Coronary artery (tissue), 2 donors: ENCODE measurements at places on chromosomes 7 and 10.

DNA sequence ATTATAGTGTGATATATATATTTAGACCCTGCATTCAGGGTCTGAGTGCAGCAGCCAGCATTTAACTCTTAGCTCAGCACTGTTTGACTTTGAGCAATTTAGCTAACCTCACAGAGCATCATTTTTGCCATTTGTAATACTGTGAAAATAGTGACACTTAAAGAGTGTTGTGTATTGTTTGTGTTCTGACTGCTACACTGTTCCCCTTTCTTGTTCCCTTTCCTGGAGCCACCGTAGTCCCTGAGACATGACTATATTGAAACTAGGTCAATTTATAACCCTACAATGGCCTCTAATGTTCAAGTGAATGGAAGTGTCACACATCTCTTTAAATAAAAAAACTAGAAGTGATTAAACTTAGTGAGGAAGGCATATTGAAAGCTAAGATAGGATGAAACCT lies 20.3 kb upstream of the CD36 start:
- no peak for DNase-seq

DNA sequence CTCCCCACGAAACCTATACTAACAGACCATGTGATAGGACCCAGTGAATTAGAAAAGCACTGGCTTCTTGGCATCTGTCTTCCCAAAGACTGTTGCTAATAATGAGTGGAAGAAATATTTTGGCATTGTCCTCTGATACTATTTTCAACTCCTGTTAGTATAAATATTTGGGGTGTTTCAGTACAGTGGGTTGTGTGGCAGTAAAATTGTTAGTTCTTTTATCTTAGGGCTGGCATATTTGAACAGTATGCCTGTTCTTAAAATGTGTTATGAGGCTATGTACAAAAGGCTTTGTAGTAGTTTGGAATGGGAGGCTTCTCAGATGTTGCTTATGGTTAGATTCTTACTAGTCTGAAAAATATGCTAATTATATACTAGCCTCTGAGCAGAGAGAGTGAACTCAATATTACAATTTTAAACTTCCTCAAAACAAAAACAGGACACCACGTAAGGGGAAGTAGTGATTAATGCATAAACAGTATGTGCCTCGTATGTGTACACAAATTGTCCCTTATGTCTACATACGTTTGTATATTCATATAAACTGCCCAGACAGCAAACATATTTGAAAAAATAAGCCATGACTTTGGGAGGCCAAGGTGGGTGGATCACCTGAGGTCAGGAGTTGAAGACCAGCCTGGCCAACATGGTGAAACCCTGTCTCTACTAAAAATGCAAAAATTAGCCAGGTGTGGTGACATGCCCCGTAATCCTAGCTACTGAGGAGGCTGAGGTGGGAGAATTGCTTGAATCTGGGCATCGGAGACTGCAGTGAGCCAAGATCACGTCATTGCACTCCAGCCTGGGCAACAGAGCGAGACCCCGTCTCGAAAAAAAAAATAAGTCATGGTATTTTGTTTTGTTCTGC lies 115.4 kb downstream of the ARID5B start:
- no peak for DNase-seq

DNA sequence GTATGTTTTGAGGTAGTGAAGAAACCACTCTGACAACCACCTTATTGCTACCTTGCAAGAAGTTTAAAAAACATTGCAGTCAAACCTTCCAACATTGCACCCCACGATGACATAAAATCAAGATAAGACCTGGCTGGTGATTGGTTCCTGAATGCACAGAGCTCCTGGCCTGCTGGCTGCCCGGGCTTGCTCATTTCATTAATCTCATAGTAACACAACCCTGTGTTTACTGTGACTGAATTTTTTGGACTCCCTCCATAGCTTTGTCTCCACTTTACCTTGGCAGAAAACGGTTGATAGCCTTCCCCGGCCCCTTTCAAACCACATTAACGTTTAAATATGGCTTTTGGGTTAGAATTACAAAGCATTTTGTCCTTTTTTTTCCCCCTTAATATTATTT lies 27.5 kb downstream of the VWA2 start:
- no peak for DNase-seq

DNA sequence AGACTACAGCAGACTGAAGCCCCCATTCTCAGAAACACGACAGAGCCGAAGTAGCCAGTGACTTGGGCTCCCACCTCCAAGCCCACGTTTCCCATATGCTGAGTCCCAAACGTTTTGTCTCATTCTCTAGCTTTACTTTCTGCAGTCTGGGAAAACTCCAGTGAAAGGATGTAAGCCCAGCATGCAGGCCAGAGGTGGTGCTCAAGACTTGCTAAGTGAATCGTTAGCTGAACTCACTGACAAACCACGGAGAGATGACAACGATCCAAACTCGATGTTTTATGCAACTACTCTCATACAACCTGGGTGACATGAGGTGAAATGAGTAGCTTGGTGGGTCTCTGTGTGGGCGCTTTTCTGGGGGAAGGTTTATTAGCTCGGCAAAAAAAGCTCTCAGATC lies 731.8 kb downstream of the SUGCT start:
- DNase-seq = no peak

DNA sequence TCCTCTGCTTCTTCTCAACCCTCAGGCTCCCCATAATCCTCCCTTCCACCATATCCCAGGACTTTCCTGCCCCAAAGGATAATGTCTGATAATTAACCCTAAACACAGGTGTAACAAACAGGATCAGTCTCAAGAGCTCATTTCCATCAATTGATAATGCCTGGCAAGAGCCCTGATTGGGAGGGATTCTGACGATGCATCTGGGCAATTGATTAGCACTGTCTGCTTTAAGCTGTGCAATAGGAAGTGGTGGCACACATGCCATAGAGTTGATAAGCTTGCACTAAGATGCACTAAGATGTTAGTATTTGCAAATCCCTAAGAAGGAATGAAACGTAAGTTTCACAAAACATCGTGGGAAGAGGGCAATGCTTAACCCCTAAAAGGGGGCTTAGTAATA lies 27.4 kb upstream of the EGR2 start:
- DNase-seq = no peak

GRCh38 chr7:244974-245373 lies 45.0 kb upstream of the FOXL3 start:
- no peak for DNase-seq

DNA sequence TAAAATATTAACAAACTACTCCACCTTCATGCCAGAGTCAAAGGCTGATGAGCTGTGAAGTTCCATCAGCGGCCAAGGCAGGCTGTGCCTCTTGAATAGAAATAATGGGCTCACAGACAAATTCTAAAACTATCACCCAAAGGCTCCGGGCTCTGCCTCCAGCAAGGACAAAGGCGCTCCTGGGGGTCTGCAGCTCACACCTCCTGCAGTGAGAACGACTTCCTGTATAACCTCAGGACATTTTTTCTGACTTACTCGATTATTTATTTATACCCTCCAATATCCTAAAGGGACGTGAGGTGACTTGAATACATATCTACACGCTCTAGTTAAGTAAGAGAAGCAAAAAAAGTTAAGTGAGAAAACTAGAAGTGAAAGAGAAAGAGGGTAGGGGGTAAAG lies 500.7 kb downstream of the CCSER2 start:
- DNase-seq = no peak

DNA sequence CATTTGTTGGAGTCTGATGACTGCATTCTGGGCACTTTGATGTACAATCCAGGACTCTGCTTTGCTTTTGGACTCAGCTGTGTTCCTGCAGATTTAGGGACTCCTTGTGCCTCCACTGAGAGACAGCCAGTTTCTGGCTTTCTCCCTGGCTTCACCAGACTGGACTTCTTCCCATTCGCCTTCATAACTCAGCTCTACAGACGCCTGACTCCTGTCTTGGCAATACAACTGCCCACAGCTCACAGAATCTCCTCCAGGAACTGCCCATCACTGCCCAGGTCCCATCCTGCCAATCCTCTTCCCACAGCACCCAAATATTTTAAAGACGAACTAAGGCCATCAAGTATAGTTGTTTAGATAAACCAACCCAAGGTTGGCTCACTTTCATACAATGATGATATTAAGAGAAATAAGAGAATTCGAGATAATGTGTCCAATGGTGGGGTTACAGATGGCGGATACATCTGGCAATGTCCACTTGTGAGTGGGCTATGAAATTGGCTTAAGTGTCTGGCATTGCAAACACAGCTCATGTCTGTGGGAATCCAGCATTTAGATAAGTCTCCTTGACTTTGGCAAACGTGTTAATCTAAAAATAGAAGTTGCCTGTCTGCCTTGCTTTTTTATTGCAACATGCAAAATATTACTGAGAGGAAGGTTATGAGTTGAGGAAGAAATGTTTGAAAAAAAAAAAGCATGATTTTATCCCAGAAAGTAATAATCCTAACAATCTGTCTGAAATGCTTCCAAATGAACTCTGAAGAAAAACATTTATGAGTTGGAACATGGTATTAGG lies 95.1 kb downstream of the ITGA8 start:
- DNase-seq = peak; percentile 77

- no peak for DNase-seq
Measured at GRCh38 chr10:72122221-72122620, 33.9 kb upstream of the SPOCK2 start.

- DNase-seq = no peak
Measured at GRCh38 chr7:7157177-7157886, 25.0 kb upstream of the C1GALT1 start.

- DNase-seq = no peak
Measured at GRCh38 chr7:24652251-24652939, 79.1 kb downstream of the PALS2 start.

- DNase-seq = no peak
Measured at GRCh38 chr7:106486331-106486730, 174.6 kb downstream of the CCDC71L start.

DNA sequence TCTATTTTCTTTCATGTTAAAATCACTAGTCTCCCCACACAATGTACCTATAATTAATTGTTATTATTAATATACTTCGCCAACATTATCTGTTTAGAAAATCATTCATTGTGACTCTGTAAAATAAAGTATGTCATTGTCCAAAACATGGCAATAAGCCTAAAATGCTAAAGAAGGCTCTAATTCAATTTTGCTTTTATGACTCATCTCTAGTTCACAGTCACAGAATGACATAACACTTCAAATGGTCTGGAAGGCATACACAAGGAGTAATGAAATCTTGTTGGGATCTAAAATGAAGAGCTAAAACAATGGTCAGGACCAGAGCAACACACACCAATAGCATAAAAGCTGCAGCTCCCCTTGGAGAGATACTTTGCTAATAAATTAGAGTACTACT lies 505.8 kb downstream of the GPAM start:
- no peak for DNase-seq

DNA sequence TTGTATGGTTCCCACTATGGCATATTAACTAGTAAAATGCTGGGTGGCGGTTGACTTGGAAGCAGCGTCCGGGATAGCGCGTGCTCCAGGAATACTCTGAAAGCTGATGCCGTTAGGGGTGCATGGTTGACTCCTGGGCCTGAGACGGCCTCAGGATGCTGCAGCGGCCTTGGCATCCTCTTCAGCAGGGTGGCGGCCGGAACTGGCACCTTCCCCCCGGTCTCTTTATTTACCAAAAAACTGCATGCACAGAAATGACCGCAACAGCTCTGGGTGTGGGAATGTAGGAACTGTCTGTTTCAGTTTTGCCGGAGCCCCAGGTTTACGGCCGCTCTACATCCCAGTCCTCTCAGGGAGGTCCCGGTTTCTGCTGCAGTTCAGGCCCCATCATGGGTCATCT lies 28.8 kb downstream of the PFKP start:
- no peak for DNase-seq

- no peak for DNase-seq
Measured at GRCh38 chr10:93752761-93753160, 5.0 kb upstream of the LGI1 start.

- DNase-seq = no peak
Measured at GRCh38 chr7:1290026-1290678, 57.5 kb downstream of the UNCX start.

DNA sequence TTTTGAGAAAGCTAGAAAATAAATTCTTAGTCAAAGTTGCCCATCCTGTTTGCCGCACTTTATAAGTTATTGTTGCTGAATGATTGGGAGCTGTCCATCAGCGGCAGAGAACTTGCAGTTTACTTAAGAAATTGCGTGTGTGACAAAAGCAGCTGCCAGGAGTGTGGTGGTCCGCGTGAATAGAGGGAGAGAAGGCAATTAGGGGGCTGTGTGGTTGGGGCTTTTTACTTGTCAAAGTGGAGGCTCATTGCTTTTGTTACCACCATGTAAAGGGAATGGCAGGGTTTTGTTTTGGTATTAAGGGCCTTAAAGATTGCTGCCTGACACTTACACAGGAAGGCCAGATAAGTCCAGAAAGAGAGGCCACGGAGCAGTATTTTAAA lies 177.8 kb downstream of the TCF7L2 start:
- no peak for DNase-seq

DNA sequence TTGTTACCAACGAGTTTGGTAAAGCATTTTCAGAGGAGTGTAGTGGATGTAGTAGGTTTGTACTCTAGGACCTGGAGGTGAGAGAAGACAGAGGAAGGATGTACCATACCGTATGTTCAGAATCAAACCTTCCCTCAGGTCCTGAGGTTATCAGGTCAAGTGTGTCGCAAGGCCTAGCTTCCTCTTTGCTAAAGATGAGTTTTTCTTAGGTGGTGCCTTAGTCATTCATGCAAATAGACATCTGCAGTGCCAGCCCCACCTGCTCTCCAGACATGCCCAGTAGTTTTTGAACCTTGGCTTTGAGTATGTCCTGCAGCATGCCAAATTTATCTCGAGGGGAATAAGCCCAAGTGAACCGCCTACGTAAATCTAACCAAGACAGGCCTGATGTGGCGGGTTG lies 71.3 kb downstream of the HDAC9 start:
- no peak for DNase-seq

DNA sequence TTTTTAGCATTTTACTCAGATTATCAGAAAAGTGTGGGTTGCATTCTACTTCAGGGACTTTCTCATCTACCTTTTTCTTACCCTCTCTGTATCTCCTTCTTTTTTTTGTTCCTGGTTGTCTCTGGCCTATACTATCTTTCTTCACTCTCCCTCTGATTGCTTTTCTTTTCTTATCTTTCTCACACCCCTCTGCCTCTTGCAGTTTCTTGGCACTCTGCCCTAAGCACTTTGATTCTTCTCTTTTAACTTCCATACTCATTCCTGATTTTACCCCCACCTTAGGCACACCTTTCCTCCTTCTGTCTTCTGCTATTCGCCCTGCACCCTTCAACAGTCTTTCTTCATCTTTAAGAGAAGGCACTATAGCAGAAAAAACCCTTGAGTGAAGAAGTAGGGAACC lies 92.8 kb upstream of the HPS1 start:
- no peak for DNase-seq

DNA sequence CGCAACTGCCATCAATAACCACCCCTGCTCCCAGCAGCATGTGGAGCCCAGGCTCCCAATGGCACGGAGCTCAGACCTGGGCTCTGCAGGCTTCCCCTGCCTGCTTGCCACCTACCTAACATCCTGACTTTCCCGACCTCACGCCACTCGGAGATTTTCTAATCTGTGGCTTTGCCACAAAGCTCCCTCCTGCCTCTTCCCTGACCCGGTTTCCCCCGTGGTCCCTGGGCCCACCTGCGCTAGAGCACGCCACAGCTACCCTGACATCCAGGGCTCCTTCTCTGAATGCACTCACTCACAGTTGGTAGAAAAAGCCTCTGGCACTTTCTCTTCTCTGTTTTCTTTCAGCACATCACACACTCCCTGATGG lies 20.0 kb downstream of the PITRM1 start:
- no peak for DNase-seq

GRCh38 chr10:79243181-79244067 lies 103.8 kb upstream of the PPIF start:
- DNase-seq = no peak

- DNase-seq = no peak
Measured at GRCh38 chr7:47069385-47070076, 512.4 kb downstream of the TNS3 start.

- no peak for DNase-seq
Measured at GRCh38 chr7:153452661-153453060, 599.5 kb upstream of the DPP6 start.

GRCh38 chr7:104317948-104318629 lies 10.3 kb upstream of the LHFPL3 start:
- no peak for DNase-seq
